ENCODE measurements at places on chromosomes 7 and 10.

DNA sequence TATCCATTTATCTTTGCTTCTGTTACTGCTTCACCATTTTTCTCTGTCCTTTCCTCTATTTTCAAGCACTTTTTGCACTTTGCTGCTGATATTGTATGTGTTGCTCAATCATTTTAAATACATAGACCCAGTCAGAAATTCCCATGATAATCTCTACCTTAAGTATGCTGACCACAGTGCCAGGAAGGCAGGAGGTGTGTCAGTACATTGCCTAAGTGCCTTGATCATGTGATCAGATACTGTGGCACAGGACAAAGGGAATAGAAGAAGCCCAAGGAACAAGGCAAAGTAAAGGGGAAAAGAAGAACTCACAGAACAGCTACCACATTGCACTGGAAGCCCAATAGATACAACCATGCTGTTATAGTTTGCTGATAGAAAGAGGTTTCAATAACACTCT lies 53.7 kb upstream of the CD36 start:
- DNase-seq: peak; percentile 5

GRCh38 chr7:53500076-53500475 lies 464.6 kb downstream of the POM121L12 start:
- DNase-seq: no peak

- DNase-seq: peak; percentile 9
Observed at GRCh38 chr10:5094265-5095205, at the start of gene AKR1C3. Gene AKR1C3 (plus strand): TSS chr10:5094414. CDS start chr10:5094445, 31 bp downstream.

DNA sequence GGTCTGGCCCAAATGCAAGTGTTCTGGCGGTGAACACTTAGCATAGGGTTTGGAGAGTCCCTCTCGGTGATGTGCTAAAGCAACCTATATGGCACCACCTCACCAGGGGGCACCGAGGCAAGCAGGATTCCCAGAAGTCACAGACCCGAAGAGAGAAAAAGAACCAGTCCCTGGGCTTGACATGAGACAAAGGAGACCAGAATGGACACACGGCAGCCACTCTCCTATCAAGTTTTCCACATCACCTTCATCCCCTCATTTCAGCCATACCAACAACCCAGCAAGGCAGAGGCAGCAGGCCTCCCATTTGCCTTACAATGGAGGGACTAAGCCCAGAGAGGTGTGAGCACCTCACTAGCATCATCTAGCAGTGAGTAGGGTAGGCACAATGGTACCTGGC lies 19.7 kb downstream of the GPRIN2 start:
- no peak for DNase-seq

- DNase-seq: no peak
Observed at GRCh38 chr7:110432061-110432553, 658.8 kb upstream of the LRRN3 start.

GRCh38 chr10:132120200-132120599 lies 54.5 kb downstream of the JAKMIP3 start:
- no peak for DNase-seq

Data from suppressor macrophage treated with lipopolysaccharide for 4 hours (primary cell).